ENCODE measurements at places on chromosomes 13 and 19.

GRCh38 chr13:30331331-30331771, 24.0 kb upstream of the KATNAL1 start:
- no peak for DNase-seq

DNA sequence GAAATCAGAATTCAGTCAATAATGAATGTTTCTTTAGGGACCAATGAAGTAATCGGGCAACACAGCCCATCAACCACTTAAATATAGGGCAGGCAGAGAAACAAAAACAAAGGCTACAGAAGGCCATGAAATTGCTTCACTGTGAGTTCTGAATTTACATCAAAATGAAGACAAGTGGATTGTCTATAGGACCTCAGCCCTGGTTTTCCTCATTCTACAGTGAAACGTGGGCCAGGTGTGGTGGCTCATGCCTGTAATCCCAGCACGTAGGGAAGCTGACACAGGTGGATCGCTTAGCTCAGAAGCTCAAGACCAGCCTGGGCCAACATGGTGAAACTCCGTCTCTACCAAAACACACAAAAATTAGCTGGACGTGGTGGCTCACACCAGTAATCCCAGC, 416.0 kb downstream of the KLF12 start:
- DNase-seq, result no peak

- no peak for DNase-seq
These were observed 61.2 kb downstream of the PEPD start for GRCh38 chr19:33460221-33460908.

GRCh38 chr13:51066091-51066831, 44.8 kb downstream of the C13orf42 start:
- DNase-seq, result peak; percentile 24

- no peak for DNase-seq
These were observed 46.8 kb downstream of the ARHGEF7 start for GRCh38 chr13:111161601-111162600.

- DNase-seq, result no peak
These were observed 22.1 kb downstream of the ADPRHL1 start for GRCh38 chr13:113431171-113431570.

- no peak for DNase-seq
These were observed 99.3 kb downstream of the DHRS12 start for GRCh38 chr13:51704399-51705313.

DNA sequence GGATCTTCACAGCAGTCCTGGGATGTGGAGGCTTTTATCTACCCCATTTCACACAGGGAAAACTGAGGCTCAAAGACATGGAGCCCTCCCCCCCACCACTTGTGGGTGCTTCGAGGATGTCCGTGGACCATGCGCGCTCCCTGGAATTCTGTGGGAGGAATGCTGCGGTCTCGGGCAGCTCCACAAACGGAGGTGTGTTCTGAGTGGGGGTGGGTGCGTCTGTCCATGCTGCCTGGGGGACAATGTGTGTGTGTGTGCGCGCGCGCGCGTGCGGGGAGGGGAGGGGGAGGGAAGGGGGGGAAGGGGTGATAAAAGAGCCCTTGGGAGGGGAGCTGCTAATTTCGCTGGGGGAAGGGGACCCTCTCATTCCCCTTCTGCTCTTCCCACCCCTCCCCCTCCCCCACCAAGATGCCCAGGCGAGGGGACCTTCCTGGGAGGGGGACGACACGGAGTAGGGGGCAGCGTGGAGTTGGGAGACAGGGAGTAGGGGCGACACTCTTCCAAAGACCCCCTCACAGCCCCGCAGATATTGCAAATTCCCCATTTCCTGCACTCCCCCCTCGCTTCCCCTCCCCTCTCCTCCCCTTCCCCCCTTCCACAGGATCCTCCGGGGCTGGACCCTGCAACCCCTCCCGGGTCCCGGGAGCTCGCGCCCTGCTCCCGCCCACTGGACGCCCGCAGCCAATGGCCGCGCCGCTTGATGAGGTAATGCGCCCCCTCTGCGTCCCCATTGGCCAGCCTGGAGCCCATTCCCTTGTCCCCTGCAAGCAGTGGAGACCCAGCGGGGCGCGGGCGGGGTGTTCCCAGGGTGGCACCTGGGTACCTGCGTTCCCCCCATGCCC, 18.9 kb upstream of the ZNRF4 start:
- DNase-seq, result peak; percentile 44

- DNase-seq, result no peak
These were observed 24.6 kb downstream of the TPT1 start for GRCh38 chr13:45316338-45316737.

DNA sequence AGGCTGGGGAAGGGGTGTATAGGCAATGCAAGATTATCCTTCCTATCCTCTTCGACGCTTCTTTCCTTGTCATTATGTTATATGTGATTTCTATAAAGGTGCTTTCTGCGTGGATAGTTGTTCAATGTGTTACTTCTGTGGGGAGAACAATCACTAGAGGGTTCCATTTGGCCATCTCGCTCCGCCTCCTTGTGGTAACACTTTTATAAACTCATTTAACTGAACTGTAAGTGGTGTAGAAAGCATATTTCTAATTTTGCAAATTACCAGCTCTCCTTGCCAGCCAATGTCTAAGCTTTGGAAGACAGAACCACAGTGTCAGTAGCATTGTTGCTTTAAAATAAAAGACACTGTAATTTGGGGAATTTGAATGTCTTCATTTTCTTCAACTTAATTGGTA, 1093.7 kb upstream of the MIR17HG start:
- DNase-seq, result no peak

GRCh38 chr13:108680011-108680410, 50.6 kb downstream of the MYO16 start:
- no peak for DNase-seq

DNA sequence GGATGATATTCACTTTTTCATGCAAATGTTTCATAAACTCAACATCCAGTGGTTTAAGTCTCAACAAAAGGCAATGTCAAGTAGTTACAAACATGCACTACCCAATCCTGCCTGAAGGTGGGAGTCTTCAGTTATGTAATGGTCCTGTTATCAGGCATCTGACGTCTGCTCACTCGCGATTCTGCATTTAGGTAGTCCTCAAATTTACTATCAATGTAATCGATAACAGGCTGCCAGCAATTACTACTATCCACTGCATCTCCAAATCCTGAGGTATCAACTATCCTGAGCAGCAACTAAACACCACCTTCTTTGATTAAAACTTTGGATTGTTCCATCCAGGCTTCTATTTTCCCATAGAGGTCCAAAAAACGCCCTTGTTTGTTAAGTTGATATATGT, 51.2 kb downstream of the NLRP12 start:
- DNase-seq, result peak; percentile 35

DNA sequence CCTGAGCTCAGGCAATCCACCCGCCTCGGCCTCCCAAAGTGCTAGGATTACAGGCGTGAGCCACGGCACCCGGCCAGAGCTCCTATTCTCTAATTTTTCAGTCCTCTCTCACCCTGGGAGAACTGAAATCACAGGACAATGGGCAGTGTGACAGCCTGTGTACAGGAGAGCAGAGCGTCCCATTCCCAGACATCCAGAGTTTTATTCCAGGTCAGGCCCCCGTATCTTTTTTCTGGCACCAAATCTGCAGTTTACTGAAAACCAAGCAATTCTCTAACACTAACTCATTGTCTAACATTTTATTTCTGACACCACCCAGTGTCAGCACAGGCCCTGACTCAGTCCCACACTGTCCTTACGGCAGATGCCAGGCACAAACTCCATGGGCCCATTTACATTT, 6.7 kb downstream of the ZNF708 start:
- no peak for DNase-seq

Data from COR-L47 (cell line).